ENCODE measurements at places on chromosomes 7 and 10.

DNA sequence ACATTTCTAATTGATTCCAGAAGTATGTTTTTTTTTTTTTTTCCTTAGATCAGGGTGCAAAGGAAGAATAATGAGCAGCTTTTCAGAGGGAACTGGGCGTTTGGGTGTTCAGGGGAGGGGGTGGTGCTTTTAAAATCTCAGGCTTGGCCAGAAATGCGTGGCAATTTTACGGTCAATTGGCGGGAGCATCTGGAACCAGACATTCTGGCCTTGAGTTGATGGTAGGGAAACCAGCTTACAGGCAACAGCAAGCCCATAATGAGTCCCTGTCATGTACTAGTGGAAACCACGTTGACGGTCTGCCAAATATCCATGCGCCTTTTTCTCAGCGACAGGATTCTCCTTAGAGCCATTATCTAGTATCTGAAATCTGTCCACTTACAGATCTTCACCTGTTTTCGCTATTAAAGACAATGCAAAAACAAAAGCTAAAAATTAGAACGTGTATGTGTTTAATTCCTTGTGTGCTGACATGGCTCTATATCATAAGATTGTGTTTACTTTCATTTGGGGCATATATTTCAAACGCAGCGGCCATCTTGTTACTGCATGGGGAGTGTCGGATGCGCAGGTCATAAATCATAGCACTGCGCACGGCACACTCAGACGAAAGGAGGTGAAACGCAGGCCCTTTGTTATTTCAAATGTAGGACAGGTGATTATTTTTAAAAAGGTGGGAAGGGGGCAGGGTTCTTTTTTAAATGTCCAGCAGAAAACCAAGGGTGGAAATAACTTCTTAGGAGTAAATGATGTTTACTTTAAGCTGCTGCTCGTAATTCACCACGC, 209.2 kb downstream of the AGMO start:
- DNase-seq = no peak

GRCh38 chr10:17951868-17952371, at the start of gene SLC39A12:
TSS of gene SLC39A12 (plus strand) at chr10:17951918. CDS start at chr10:17953277, 1,359 bp downstream.
- no peak for DNase-seq

DNA sequence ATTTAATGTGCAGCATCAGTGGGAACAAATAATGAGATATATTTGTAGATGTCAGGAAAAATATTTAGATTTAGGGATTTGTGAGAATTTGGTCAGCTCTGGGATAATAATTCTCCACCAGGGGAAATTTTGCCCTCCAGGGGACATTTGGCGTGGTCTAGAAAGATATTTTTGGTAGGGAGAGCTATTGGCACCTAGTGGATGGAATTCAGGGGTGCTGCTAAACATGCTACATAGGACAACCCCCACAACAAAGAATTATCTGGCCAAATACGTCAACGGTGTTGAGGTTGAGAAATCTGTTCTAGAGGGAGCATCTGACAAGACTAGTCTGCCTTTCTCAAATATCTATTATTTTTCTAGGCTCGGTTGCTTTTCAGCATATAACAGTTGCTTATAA, 2.1 kb downstream of the ADK start:
- DNase-seq = no peak

DNA sequence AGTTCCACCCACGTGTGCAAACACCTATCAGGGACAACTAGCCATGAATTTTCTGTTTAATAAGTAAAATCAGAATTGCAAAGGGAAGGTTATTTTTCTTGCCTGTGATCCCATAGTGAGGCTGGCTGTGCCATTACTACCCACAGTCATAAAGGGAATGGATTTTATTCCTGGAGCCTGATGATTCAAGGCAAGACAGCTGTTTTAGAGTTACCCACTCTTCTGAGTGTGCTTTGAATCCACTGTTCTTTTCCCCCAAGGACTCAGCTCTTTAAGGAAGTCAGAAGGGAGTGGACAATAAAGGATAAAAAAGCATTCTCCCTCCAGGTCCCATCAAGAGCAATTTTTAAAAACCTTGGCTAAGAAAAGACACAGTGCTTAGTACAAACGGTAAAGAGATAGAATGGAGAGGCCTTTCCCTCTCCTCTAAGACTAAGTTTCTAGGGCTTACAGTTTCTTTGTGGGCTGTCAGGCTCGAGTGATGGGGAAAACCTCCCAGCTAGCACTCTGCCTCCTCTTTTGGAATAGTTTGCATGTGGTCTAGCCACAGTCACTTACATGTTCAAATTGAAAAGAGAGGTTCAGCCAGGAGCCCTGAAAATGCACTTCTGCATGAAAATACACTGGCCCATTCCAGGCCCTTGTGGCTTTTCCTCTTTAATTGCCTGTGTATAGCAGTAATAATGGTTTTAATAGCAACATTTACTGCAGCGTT, 5.1 kb upstream of the LRRC4 start:
- DNase-seq = no peak

- no peak for DNase-seq
Measured at GRCh38 chr10:68330852-68331454, 911 bp upstream of the HNRNPH3 start.

DNA sequence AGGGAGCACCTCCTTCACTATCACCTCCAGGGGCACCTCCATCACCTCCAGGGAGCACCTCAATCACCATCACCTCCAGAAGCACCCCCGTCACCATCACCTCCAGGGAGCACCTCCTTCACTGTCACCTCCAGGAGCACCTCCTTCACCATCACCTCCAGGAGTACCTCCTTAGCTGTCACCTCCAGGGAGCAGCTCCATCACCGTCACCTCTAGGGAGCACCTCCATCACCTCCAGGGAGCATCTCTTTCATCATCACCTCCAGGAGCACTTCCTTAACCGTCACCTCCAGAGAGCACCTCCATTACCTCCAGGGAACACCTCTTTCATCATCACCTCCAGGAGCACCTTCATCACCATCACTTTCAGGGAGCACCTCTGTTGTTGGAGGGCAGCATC, 103.0 kb downstream of the DNAJB6 start:
- no peak for DNase-seq

GRCh38 chr10:12513775-12514673, 164.7 kb downstream of the CAMK1D start:
- peak; percentile 77 for DNase-seq

GRCh38 chr7:6512892-6513291, 38.4 kb downstream of the GRID2IP start:
- DNase-seq = no peak
